ENCODE measurements at places on chromosomes 6 and 20.

DNA sequence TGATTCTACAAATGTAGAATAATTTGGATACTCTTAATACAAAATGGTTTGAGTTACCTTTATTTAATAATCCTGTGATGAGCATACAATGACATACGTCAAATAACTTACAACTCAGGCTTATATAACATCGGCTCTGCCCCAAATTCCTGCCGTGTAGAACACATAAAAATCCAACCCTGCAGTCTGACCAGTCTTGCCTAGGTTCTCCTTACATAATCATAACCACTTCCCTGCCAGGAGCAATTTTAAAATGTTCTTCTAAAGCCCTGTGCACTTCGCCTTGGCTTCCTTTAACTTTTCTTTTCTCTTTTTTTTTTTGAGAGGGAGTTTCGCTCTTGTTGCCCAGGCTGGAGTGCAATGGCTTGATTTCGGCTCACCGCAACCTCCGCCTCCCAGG lies 16.2 kb upstream of the IER3 start:
- DNase-seq: no peak

GRCh38 chr20:37856932-37857660 lies 45.8 kb upstream of the VSTM2L start:
- no peak for DNase-seq

GRCh38 chr6:5335020-5335419 lies 73.7 kb downstream of the FARS2 start:
- no peak for DNase-seq

GRCh38 chr6:52303178-52303577 lies 18.6 kb upstream of the MCM3 start:
- DNase-seq: no peak

GRCh38 chr6:24064106-24064505 lies 61.9 kb upstream of the NRSN1 start:
- DNase-seq: no peak

DNA sequence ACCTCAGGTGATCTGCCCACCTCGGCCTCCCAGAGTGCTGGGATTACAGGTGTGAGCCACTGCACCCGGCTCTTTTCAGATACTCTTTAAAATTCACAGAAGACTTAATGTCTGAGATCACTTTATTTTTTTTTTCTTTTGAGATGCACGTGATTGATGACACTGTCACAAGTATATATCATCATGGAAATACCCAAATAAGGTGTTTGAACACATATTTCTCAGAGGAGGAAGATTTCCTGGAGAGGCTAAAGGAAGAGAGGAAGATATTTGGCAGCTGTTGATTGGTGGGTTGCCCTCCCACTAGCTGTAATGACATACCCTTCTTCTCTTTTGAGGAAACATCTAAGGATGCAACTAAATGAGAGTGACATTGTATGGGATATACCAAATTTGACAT lies 225.9 kb upstream of the CITED2 start:
- DNase-seq: no peak

DNA sequence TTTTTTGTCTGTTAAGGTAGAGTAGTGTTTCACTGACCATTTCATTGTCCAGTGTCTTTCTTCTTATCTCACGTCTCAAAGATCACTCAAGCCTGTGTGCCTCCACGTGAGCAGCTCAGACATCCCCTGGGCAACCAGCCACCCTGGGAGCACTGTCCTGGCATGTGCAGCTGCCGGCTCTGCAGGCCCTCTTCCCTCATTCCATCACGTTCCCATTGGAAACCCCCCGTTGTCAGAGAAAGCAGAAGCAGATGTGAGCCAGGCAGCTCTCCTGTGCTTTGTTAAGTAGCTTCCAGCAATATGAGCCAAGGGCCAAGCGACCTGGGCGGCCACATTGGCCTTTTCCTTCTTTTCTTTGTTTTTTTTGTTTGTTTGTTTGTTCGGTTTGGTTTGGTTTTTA lies 233.2 kb upstream of the SYNDIG1 start:
- DNase-seq: peak; percentile 43

- DNase-seq: no peak
Observed at GRCh38 chr20:47316776-47317126, 39.7 kb downstream of the ZMYND8 start.

DNA sequence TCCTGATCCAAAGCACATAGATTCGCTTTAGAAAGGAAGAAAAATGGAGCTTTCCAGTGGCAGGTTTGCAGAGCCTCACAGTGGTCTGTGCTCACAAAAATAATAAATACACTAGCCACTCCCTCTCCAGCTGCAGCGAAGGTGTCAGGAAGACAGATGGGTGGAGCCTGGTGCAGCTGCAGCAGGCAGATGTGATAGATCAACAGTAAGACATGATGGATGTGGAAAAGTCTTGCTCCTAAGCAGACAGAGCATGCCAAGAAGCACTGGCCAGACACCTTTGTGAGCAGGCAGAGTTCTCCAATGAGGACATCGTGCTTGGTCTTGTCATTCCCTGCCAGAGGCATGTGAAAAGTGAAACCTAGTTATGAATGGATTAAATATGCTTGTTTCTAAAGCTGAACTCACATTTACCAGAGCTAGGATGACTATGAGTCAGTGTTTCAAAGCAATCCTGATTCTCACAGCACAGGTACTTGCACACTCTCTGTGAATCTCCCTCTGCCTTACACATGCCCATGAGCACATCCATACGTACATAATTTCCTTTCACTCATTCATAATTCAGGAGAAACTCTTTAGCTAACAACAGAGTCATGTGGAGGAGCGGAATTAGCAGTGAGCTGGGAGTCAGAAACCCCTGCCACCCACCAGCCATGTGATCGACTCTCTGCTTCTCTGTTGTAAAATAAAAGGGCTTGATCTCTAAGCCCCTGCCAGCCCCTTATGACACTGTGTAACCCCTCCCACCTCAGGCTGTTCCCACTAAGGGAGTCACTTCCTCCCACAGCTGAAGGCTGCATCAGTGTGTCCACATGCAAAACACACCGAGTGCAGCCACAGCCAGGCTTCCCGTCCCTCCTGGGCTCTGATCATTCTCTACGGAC lies 111.2 kb downstream of the SCML4 start:
- DNase-seq: peak; percentile 74

GRCh38 chr6:124795643-124796463 lies 166.4 kb upstream of the RNF217 start:
- peak; percentile 42 for DNase-seq

All from right hindlimb (tissue), 1 donor.